ENCODE measurements at places on chromosomes 7 and 10.

GRCh38 chr7:5656233-5656632, 125.2 kb downstream of the RNF216 start:
- no peak for DNase-seq

DNA sequence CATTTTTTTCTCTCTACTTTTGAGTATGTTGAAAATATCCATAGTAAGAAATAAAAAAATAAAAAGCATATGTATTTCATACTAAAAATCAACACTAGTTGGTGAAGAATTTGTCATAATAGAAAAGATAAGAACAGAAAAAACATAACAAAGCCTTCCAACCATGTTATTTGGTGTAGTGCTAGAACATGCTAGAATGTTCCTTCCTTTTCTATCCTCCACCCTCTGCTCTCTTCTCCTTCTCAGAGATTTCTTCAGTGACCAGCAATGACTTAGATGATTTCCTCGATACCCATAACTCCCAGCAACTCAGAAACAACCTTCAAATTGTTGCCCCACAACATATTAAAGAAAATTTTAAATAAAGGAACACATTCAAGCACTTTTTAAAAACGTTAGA, 2.6 kb downstream of the ZC3HAV1 start:
- DNase-seq = no peak

DNA sequence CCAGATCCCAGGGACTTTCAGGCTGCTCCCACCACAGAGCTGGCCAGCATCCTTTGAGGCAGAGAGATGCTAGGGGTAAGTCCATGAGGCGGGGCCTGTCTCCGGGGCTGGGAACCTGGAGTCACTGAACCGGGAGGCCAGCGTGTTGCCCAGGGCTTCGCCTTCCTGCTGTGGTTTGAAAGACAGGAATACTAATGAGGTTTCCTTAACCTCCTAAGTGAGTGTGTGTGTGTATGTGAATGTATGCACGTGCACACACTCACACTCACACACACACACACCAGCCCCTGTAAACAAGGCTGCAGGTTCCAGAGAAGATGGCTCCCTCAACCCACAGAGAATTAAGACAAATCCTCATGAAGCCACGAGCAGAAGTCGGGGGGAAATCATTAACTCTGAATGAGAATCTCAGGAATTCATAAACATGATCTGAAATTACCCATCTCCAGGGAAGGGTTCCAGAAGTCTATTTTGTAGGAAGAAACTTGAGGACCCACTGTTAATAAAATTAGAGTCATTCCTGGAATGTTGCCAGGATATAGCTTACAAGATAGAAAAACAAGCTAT, 20.3 kb upstream of the PFKP start:
- no peak for DNase-seq

DNA sequence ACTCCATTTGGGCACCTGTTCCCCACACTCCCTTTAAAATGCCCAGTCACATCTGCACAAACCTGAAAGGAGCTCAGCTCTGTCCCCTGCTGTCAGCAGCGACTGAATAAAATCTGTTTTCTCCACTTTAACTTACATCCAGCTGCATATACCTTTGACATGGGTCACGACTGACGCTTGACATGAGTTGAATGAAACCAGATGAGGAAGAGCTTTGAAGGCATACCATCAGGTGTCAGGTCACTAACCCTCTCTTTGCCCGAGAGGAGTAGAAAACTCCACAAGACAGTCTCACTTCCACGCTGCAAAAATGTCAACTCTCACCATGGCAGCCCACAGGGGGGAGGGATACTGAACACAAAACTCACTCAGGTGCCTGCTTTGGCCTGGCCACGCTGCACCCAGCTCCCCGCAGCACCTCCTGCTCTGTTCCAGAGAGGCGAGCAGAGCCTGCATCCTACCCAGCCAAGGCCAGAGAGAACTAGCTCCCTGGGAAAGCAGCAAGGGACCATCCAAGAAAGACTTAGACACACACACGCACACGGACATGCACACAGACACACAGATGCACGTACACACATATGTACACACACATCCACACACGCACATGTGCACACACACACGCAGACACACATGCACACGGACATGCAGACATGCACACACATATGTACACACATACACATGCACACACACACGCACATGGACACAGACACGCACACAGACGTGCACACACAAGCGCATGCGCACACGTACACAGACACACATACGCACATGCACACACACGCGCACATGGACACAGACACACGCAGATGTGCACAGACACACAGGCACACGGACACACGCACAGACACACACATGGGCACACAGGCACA, 191.0 kb downstream of the MAD1L1 start:
- DNase-seq = no peak

DNA sequence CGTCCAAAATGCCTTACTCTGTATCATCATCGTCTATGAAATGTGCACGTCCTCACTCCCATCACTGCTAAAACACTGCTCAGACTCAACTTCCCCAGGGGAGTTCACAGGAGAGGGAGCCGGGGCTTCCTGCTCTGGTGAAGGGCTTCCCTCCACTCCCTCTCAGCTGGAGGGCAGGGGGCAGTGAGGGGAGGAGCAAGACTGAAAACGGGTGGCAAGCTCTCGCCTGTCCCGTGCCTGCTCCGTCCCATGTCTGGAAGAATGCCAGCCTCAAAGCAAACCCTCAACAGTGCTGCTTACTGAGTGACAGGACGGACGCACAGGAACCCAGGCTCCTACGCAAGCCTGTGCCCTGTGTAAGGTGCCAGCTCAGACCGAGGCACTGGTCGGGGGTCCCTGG, 25.1 kb downstream of the PRKAG2 start:
- no peak for DNase-seq

DNA sequence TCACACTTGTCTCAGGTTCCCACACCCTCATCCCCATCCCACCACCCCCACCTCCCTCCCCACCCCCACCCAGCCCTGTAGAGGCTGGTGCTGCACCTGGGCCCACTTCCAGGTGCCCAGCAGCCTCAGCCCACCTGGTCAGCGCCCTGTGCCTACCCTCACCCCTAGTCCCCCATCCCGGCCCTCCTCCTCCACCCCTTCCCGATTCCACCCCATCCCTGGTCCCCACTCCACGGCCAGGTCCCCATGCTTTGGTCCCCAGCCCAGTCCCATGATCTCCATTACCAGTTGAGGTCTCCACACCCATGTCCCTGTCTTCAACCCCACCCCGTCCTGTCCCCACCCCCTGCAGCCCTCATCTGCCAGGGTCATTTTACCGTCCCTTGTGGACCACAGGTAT, 24.6 kb upstream of the CNPY1 start:
- DNase-seq = no peak

GRCh38 chr10:70455213-70455630, 13.7 kb upstream of the NODAL start:
- no peak for DNase-seq

DNA sequence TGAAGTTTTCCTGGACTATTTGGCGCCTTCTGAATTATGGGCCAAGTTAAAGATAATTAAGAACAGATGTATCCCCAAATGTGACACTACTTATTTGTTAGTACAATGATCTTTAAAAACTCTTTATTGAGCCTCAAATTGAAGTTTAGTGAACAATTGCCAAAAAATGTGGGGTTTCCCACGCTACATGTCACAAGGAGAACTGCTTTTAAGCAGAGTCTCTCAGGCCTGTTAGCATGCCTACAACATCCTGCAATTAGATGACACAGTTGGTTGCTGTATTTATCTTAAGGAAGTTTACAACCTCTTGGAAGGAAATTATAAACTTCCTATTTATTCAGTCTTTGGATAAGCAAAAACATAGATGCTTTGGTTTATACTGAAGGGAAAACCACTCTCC, 733.0 kb downstream of the TNS3 start:
- no peak for DNase-seq

GRCh38 chr7:149880638-149881311, 7.0 kb downstream of the ATP6V0E2 start:
- DNase-seq = no peak

DNA sequence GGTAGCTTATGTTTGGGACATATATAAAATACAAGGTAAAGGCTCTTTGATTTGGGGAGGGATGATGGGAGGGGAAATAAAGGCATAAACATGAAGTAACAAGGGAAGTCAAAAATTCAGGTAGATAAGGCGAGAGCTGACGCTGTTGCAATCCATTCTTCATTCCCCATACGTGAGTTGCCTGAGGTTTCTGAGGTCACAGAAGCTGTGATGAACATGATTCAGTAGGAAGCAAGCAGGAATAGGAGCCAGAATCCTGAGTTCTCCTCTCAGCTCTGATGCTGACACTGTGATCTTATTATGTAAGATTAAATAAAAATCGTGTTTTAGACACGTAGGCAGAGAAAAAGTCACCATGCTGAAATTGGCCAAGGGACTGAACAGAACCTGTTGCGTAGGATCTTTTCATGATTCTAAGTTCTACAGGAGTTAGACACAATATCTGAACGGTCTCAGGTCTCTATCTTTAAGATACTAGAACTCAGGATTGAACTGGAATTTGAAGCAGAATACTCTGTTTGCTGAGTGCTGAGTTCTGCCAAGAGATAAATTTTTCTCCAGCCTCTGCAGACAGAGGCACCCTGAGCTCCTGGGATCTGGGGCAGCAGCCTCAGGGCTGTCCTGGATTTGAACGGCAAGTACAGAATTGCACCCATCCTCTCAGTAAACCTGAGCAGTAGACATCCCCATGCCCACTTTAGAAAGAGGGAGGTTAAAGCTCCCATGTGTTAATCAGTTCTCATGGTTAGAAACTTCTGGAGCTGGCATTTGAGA, 21.0 kb downstream of the KLF6 start:
- no peak for DNase-seq

- DNase-seq = no peak
Observed at GRCh38 chr7:79608005-79608404, 154.5 kb upstream of the MAGI2 start.

GRCh38 chr7:132519936-132520335, 56.3 kb downstream of the PLXNA4 start:
- no peak for DNase-seq

Measured in stimulated activated CD4-positive, alpha-beta T cell treated with anti-CD3 and anti-CD28 coated beads, Interleukin-2, amount 100 ng/mL, for 48 hours (primary cell).